ENCODE measurements at places on chromosomes 11 and 22.

- no peak for DNase-seq
Observed at GRCh38 chr11:105720096-105720495, 110.2 kb downstream of the GRIA4 start.

- DNase-seq = peak; percentile 21
Observed at GRCh38 chr11:47186076-47186699, at the start of gene PACSIN3. TSS of gene PACSIN3 (minus strand) at chr11:47186434. CDS start at chr11:47182727, 3,707 bp downstream.

- DNase-seq = no peak
Observed at GRCh38 chr22:28980326-28980725, 81.3 kb downstream of the C22orf31 start.

DNA sequence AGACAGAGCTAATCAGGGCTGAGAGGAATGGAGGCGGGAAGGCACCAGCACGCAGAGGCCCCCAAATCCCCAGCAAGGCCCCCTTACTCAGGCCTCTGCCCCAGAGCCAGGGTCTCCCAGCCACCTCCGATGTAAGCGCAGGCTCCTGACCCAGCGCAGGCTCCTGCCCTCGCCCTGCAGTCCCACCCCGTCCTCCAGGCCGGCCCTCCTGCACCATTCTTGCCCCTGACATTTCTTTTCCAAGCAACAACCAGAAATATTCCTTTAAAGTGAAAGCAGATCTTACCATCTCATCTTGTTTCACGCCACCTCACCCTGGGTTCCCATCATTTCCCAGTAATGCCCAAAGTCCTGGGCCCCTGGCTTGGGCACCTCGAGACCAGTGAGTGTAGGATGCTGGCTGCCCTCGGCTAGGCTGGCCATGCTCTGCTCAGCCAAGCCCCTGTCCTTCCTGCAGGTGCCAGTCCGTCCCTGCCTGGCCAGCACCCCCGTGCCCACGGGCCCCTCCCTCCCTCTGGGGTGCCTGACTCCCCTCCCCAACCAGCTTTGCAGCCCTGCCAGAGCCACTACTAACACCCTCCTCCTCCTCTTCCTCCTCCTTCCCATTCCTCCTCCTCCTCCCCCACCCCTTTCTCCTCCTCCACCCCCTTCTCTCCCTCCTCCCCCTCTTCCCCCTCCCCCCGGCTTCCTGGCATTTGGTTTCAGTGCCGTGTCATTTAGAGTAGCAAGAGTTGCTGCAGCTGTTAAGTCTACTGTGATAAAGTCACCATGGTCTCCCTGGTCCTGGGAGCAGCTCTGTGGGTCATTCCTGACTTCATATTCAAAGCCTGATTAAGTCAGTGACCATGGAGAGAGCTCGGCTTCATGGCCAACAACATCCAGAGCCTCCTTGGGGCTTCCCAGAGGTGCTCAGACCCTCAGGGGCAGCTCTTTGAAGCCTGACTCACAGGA, 78.7 kb downstream of the PIWIL3 start:
- DNase-seq = peak; percentile 73

- DNase-seq = no peak
Observed at GRCh38 chr11:17459236-17459896, 17.3 kb downstream of the ABCC8 start.

GRCh38 chr11:85475660-85476517, 151.3 kb downstream of the DLG2 start:
- no peak for DNase-seq

- DNase-seq = no peak
Observed at GRCh38 chr11:112617977-112618826, 343.0 kb upstream of the NCAM1 start.

DNA sequence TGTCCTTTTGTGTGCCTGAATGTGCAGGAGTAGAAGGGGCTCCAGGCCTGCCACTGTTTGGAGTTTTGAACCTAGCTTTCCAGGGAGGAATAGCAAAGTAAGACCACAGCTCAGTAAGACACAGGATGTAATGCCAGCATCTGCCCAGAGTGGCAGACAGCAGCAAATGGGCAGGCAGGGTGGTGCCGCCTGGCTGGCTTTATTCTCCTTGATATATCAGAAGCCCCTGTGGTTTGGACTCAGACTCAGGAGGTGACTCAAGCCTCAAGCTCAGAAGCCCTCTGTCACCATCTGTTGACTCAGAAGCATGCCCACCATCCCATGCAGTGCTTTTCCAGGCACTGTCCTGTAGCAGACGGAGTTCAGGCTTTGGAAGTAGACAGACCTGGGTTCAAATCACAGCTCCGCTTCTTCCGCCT, 72.7 kb upstream of the TTC12 start:
- DNase-seq = no peak

DNA sequence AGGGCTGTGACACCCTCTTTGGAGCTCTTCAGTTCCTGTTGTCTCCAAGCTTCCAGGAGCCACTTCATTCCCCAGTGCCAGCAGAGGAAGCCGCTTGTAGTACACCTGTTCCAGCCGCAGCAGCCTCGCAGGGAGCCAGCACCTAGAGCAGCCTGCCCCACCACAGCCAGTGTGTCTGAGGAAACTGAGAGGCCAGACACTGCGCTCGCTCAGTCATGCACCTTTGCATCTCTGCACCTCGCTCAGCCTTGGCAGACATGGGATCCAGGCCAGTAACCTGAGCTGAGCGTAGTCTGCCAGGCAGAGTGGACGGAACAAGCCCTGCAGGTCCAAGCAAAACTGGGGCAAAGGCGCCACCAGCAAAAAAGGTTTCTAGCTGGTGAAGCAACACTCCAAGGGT, 1072.1 kb downstream of the JRKL start:
- DNase-seq = no peak

DNA sequence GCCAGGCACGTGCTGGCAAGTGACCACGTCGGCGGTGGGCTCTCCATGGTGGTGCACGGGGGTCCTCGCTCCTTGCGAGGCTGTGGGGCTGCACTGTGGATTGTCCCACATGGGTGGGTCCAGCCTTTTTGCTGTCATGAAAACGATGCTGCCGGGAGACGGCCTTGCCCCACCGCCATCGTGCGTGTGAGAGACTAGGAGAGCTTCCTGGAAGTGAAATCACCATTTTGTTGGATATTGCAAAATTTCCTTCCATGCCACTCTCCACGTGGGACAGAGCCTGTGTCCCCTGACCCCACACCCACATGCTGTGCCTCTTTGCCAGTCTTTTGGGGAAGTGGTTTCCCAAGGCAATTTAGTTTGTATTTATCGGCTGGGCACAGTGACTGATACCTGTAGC, 18.2 kb upstream of the GRAMD4 start:
- DNase-seq = peak; percentile 15

DNA sequence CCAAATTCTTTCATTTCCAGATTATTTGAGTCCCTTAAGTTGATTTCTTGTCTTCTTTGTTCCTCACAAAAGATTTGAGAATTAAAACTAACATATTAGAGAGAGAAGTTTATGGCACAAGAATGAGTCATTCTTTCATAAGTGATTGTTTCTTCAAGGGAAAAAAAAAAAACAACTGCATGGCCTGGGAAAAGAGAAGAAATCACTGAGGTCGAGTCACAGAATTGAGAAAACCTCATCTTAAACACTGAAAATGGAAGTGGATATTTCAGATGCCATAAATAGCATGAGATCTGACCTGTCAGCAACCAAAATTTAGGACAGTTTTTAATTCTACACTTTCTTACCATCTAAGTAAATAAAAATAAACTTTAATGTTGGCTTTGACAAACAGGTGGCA, 87.2 kb downstream of the CWF19L2 start:
- no peak for DNase-seq

GRCh38 chr22:43996170-43996980, 27.7 kb upstream of the PARVB start:
- DNase-seq = no peak

DNA sequence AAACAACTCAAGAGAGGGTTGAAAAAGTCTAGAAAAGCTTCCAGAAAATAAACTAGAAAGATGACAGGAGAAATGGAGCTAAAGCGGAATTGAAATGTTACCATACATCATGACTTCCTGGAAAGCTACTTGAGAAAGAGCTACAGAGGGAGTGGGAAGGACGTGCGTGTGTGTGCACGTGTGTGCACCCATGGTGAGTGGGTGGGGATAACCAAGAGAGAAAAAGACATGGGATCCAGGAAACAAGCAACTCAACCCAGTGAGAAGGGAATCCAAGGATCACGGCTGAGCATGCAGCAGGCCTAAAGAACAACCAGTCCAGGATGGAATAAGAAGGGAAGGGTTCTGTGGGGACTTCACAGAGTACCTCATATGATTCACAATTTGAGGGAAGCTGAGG, 21.6 kb downstream of the APOL1 start:
- DNase-seq = no peak

- DNase-seq = no peak
Observed at GRCh38 chr11:61714316-61714715, 34.1 kb downstream of the DAGLA start.

GRCh38 chr11:16080688-16081381, 275.5 kb downstream of the SOX6 start:
- no peak for DNase-seq

DNA sequence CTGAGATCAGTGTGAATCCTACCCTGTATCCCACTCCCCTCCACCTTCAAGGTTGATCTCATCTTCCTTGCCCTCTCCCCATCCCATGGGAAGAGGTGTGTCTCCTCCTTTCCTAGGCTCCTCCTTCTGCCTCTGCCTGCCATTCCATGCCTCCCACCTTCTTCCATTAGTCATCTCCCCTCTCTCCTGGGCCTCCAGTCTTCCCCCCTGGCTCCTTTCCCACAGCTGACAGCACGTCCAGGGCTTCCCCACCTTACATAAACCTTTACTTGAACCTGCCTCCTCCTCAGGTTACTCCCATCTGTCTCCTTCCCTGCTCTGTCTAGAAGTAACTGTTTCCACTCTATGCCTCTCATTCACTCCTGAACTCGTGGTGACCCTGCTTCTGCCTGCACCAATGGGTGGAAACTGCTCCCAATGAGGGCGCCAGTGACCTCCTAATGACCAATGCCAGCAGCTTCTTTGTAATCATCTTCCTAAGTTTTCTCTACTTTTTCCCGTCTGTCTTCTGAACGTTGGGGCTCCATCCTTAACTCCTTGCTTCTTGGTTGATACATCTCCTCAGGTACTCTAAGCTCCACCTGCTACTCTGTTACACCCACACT, 266.9 kb upstream of the NARS2 start:
- DNase-seq = no peak

DNA sequence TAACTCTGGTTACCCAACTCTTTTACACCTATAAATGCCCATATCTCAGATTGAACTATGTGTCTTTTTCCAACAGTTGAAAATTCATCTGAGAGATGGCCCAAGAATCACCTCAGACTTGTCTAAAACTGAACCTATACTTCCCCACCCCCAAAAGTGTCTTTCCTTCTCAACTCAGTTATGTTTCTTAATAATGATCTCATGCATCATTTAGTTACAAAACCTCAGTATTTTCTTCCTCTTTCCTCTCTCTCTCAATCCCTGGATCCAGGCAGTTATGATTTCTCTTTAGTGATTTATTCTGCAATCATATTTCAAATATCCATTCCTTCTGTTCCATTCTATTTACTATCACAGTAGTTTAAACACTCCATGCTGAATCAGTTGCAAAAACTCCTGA, 32.3 kb upstream of the ADSL start:
- DNase-seq = no peak

- no peak for DNase-seq
Observed at GRCh38 chr11:13223112-13223511, 54.5 kb upstream of the BMAL1 start.

- DNase-seq = no peak
Observed at GRCh38 chr11:73270855-73271477, 1.2 kb upstream of the P2RY6 start.

- DNase-seq = no peak
Observed at GRCh38 chr22:30455075-30455840, 16.6 kb downstream of the SEC14L3 start.

GRCh38 chr22:23268877-23269276, 88.6 kb downstream of the BCR start:
- no peak for DNase-seq

- no peak for DNase-seq
Observed at GRCh38 chr11:112253605-112254242, 6.9 kb downstream of the PLET1 start.

GRCh38 chr22:50691521-50691920, 18.9 kb downstream of the SHANK3 start:
- DNase-seq = peak; percentile 79

GRCh38 chr11:61910187-61911127, 6.9 kb downstream of the RAB3IL1 start:
- DNase-seq = no peak

GRCh38 chr11:98979205-98979604, 41.5 kb upstream of the CNTN5 start:
- DNase-seq = no peak

- no peak for DNase-seq
Observed at GRCh38 chr22:49363526-49364230, 464.0 kb downstream of the BRD1 start.

GRCh38 chr11:44407211-44407996, 97.5 kb upstream of the ALX4 start:
- DNase-seq = no peak

GRCh38 chr22:36593215-36593614, 64.2 kb upstream of the EIF3D start:
- DNase-seq = no peak

- DNase-seq = no peak
Observed at GRCh38 chr11:126149759-126150625, 61.5 kb downstream of the RPUSD4 start.

- DNase-seq = peak; percentile 80
Observed at GRCh38 chr11:92886243-92886905, 83.1 kb upstream of the MTNR1B start.

- no peak for DNase-seq
Observed at GRCh38 chr11:20070459-20070858, 89.8 kb downstream of the DBX1 start.

DNA sequence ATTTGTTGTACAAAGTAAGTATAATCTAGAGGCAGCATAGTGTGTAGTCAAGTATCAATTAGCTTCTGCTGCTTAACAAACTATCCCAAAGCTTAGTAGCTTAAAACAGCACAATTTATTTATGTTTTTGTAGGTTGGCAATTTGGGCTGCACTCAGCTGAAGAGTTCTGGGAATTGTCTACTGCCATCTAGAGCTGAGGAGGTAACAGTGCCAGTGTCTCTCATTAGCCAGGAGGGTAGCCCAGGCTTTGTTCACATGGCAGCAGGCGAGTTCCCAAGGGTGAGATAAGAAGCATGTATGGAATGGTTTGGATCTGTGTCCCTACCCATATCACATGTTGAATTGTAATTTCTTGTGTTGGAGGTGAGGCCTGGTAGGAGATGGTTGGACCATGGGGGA, 45.8 kb upstream of the SLN start:
- DNase-seq = peak; percentile 0

DNA sequence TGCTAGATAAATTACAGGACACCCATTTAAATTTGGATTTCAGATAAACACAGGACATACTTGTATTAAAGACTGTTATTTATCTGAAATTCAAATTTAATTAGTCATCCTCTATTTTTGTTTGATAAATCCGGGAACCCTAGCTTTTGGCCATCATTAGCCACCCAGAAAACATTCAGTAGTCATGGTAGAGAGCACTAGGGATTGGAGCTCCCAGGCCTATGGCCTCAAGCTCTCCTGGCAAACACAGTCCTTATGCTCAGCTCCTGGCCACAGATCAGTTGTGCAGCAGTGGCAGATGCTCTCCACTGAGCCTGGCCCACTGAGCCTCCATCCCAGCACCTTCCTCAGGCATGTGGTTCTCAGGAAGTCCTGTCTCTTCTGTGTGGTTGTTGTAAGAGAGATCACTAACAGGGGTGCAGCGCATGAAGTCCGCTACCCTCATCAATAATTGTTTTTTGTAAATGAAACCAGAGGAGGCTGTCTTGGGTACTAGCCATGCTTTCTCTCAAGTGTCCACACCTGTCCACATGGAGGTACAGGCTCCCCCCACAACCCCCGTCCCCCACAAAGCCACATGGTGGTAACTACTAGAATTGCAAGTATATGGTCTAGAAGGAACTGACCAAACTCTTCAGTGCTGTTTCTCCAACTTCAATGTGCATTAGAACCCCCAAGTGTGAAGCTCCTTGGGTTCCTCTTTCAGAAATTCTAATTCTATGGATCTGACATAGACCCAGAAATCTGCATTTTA, 1.1 kb upstream of the IRAG1 start:
- no peak for DNase-seq

Data from OCI-M1 (cell line).